ENCODE measurements at places on chromosomes 16 and 17.

- no peak for DNase-seq
These were observed 629 bp upstream of the UNC119 start for GRCh38 chr17:28553000-28553505.

DNA sequence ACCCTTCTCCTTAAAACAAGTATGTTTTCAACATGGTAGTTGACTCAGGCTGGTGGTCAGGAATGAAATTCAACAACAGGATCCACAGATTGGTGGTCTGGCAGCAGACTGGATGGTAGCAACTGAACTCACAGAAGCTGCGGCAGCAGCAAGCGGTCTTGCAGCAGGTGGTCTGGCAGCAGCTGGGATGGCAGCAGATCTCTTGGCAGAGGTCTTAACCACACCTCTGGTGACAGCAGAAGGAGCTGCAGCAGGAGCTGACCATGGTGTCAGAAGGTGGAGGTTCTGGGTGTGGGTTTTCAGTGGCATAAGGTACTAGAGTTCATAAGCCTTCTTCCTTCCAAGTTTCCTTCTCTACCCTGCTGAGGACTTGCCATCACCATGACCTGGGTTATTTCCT is 2.2 kb upstream of the KRTAP4-1 start:
- DNase-seq: no peak

- DNase-seq: no peak
These were observed 22.2 kb upstream of the LCMT1 start for GRCh38 chr16:25089351-25089750.

DNA sequence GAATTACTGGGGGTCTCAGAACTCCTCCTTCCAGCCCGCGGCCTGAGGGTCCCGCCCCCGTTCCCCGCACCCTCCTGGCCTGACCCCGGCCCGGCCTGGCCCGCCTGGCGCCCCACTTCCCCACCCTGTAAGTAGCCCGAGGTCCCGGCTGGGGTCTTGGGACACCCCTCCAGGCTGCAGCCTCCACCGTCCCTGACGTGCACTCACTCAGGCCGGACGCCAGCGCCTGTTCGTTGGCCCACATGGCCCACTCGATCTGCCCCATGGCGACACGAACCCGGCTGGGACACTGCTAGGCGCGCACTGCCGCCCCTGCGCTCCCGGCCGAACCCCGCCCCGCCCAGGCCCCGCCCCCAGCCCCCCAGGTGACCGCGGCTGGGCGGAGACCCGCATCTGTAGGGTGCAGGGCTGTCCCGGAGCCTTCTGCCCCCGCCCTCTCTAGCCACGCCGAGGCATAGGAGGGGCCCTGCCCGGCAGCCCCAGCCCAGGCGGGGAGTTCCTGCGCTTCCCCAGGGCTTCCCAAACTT is at the start of gene CYBA:
Gene CYBA (minus strand): TSS at position 305 of the 527 bp plus-strand sequence. CDS start 40 bp downstream, at position 265.
- DNase-seq: peak; percentile 86

DNA sequence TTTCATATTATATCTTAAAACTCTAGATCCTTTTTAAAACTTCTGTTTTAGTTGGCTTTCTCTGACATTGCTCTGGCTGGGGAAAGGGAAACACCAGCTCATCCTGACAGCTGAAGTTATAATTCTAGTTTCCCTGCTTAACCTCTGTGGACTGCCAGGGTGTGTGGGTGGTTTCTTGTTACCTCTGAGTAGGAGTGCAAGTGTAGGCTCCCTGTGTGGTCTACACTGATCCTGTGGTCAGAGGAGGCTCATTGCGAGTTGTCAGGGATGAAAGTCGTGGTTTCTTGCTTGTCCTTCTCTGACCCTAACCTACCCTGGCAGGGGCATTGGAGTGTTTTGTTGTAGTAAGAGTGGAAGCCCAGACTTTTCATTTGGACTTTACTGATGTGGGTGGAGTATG is 221.0 kb downstream of the UTP18 start:
- DNase-seq: no peak

DNA sequence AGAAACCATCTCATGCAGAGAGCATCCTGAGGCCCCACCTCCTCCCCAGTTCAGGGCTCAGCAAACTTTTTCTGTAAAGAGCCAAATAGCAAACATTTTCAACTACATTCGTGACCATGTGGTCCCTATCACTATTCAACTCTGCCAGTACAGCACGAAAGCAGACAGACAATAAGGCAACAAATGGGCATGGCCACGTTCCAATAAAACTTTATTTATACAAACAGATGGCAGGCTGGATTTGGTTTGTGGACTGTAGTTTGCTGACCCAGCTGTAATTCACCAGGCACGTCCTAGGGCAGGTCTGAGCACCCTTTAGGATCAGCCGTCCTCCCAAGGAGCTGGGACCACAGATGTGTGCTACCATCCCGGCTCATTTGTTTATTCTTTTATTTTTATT is 27.1 kb upstream of the GPRC5C start:
- no peak for DNase-seq

- no peak for DNase-seq
These were observed 211.9 kb downstream of the GSG1L start for GRCh38 chr16:27851586-27851985.

DNA sequence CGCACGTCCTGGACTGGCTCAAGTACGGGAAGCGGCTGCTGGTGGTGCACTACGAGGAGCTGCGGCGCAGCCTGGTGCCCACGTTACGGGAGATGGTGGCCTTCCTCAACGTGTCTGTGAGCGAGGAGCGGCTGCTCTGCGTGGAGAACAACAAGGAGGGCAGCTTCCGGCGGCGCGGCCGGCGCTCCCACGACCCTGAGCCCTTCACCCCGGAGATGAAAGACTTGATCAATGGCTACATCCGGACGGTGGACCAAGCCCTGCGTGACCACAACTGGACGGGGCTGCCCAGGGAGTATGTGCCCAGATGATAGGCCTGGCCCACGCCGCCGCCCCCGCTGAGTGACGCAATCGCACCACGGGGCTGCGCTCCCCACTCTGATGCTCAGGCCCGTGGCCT is 50.2 kb downstream of the WSCD1 start:
- no peak for DNase-seq

- DNase-seq: no peak
These were observed 13.9 kb downstream of the CNEP1R1 start for GRCh38 chr16:50038756-50039529.

- DNase-seq: no peak
These were observed 10.0 kb downstream of the MMP15 start for GRCh38 chr16:58035356-58036170.

DNA sequence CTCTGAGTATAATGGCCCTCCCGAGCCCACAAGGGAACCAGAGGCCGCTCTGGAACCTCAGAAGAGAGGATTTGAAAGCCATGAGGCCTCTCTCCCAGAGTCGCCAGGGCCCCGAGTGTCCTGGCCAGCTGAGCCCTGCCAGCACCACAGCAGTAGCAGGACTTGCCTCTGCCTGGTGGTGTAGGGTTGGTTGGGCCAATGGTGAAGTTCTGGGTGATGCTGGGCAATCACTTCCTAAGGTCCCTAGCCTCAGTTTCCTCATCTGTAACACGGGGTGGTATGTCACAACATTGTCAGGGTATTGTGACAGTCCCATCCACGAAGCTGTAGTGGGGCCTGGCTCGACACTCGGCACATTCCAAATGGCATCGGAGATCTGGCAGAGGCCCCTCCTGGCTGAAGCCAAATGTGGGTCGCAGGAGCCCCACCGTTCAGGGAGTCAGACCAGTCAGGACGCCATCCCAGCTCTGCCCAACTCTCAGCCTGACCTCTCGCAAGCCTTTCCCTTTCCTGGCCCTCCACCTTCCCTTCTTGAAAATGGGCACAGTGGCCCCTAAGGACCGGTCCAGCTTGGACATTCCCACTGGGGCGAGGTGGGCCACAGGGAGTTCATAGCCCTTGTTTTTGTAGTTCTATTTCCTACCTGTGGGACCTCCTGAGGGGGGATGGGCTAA is 1.7 kb downstream of the NATD1 start:
- no peak for DNase-seq

DNA sequence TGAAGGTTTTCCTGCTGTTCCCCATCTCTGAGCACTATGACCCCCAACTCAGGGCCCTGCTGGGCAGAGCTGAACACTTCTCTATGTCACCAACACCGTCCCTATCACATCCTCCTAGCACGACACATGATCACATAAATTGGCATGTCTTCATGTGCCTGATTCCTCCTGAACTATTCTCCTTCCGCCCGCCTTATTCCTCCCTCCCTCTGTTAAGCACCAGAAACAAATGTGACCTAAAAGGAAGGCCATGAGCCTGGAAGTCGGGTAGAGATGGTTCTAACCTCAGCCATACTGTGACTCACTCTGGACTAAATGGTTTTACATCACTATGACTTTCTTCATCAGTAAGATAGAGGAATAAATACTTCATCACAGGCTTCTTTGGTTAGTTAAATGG is 80.8 kb upstream of the DYNLRB2 start:
- no peak for DNase-seq

- DNase-seq: no peak
These were observed 105.3 kb downstream of the RAP1GAP2 start for GRCh38 chr17:2901582-2901981.

DNA sequence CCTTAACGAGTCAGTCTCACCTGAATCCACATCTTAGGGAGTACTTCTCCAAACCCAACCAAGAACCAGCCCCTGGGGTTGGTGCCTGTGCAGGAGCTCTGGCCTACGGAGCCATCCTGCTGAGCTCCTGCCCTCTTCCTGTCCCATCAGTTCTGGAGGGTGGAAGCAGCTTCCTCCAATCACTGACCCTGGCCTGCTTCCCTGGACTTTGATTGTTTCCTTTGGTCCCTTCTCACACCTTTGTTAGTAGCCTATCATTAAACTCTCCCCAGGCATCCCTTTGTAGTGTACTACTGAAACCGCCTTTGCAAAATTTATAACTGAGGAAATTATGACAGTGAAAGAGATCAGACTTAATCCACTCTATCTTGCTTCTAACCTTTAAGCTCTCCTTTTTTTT is 21.1 kb upstream of the C16orf87 start:
- DNase-seq: no peak

GRCh38 chr16:11677959-11678881 is 10.0 kb downstream of the SNN start:
- DNase-seq: no peak

DNA sequence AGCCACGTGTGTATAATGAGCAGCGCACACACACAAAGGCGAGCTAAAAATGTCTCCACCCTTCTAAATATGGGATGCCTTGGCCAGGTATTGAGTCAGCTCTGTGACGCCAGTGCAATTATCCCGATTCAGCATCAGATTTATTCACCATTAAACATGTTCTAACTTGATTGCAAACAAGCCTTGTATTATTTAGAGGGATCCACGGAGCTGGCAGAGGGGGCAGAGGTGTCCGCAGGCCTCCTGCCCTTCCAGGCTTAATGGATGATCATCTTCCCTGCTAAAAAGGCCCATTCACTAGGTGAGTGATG is 591.7 kb downstream of the MAF start:
- no peak for DNase-seq

GRCh38 chr17:77696151-77696720 is 262.3 kb upstream of the TNRC6C start:
- no peak for DNase-seq

DNA sequence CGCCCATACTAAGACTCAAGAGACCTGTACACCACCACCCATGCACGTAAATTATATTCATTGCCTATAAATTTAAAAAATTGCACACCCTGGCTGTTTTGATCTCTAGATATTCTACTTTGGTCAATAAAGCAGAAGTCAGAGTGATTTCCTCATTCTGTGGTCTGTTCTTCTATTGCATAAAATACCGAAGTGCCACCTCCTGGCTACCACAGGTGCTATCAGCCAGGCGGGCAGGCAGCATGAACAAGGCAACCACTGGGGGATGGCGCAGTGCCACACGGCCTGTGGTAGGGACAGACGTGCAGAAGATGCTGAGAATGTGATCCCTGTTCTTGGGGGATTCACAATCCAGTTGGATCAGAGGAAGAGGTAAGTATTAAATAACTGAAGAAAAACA is 122.3 kb downstream of the CDK5R1 start:
- DNase-seq: no peak

DNA sequence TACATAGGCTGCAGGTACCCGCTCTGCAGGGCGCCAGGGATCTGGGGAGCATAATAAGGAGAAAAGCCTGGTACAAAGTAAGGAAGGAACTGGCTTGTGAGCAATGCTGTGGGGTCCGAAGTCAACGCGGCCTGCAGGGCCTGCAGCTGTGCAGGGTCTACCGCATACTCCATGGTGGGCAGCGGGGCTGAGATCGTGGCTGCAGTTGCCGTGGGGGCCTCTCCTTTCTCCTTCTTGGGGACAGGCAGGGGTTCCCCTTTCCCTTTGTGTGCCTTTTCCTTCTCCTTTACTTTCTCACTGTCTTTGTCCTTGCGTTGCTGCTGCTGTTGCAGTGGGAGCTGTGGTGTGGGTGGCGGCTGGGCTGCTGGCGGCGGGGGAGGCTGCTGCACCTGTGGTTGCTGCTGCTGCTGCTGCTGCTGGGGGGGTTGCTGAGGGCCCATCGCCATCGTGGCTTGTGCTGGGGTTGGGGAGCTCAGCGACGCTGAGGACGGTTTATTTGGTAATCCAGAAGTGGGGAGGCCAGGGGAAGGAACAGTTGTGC is 259.6 kb downstream of the ZFHX3 start:
- DNase-seq: no peak

- no peak for DNase-seq
These were observed 24.5 kb upstream of the SUPT4H1 start for GRCh38 chr17:58376472-58377000.

DNA sequence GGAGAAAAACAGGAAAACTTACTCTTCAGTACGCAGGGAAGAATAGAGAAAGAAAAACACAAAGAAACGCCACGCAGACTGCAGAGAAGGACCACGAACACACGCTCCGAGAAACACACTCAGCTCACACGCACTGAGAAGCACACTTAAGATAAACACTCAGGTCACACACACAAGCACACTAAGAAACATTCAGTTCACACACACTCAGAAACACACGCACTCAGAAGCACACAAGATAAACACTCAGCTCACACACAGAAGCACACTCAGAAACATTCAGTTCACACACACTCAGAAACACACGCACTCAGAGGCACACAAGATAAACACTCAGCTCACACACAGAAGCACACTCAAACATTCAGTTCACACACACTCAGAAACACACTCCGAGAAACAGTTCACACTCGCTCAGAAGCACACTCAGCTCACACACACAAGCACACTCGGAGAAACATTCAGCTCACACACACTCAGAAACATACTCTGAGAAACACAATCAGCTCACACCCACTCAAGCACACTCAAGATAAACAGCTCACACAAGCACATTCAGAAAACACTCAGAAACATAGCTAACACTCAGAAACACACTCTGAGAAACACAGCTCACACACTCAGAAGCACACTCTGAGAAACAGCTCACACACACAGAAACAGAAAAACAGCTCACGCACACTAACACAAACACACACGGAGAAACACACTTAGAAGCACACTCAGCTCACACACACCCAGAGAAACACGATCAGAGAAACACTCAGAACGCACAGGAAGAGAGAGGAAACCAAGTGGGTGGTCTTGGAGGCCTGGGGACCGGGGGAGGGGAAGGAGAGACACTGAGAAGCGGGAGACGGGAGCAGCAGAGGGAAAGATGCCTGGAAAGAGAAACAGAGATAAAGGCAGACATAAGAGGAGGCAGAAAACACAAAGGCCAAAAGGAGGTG is 908 bp downstream of the TMEM98 start:
- no peak for DNase-seq
